ENCODE measurements at places on chromosomes 11 and 22.

DNA sequence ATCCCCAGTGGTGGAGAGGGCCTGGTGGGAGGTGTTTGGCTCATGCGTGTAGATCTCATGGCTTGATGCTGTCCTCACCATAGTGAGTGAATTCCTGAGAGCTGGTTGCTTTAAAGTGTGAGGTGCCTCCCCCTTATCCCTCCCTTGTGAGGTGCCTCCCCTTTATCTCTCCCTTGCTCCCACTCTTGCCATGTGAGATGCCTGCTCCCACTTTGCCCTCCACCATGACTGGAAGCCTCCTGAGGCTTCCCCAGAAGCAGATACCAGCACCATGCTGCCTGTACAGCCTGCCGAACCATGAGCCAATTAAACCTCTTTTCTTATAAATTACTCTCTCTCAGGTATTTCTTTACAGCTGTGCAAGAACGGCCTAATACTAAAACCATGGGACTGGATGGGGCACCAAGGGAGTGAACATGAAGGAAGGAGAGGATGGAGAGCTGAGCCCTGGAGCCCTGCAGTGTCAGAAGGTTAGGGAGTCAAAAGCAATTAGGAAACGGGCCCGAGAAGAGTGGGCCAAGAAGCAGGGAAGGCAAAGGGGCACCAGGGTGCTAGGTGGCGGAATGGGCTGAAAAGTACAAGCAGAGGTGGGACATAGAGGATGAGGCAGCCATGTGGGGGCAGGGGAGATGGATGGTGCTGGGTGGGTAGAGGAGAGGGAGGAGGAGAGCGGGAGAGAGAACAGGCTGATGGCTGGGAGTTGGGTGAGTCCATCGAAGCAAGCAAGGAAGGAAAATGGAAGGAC is 9.4 kb downstream of the IFITM10 start:
- DNase-seq: no peak

DNA sequence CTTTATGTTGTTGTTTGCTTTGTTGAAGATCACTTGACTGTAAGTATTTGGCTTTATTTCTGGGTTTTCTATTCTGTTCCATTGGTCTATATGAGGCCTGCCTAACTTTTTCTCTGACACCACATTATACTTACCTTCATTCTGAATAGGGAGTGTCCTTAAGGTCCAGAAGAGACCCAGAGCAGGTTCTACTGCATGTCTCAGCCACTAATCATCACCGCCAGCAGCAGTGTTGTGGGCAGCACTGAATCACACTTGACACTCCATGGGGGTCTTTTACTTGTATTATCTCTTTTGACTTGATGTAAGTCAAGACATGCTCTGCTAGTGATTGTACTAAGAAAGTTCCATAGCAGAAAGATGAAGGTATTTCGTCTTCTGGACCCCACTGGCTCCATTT is 274.9 kb downstream of the TENM4 start:
- no peak for DNase-seq

DNA sequence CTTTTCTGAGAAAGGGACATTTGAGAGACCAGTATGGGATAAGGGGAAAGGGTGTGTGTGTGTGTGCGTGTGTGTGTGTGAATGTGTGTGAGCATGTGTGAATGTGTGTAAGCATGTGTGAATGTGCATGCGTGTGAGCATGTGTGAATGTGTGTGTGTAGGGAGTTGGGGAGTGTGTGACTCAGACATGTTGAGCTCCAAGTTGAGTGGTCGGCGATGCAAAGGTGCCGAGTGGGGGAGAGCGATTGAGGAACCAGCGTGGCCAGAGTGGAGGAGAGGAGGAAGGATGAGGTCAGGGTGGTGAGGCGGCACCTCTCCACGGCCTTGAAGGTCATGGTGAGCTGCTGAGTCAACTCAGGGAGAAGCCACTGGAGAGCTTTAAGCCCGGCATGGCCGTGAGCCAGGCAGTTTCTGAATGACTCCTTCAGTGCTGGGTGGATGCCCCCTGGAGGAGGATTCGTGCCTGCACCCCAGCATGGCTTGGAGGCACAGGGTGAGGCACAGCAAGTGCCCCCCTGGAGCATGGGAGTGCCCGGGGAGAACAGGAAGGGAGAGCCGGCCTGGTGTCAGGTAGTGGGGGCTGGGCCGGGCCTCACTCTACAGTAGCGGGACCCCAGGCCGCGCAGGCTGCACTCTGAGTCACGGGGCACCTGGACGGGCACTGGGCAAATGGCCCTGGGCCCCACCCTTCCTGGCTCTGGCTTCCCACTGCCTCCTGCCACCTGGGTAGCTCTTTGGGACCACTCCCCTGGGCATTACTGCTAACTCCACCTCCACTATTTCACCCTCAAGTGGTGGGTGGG is 8.2 kb upstream of the CCDC88B start:
- DNase-seq: peak; percentile 95

GRCh38 chr11:11379661-11380060 is 26.6 kb upstream of the CSNK2A3 start:
- DNase-seq: no peak

- peak; percentile 70 for DNase-seq
Measured at GRCh38 chr11:10375280-10375971, 70.6 kb downstream of the ADM start.

DNA sequence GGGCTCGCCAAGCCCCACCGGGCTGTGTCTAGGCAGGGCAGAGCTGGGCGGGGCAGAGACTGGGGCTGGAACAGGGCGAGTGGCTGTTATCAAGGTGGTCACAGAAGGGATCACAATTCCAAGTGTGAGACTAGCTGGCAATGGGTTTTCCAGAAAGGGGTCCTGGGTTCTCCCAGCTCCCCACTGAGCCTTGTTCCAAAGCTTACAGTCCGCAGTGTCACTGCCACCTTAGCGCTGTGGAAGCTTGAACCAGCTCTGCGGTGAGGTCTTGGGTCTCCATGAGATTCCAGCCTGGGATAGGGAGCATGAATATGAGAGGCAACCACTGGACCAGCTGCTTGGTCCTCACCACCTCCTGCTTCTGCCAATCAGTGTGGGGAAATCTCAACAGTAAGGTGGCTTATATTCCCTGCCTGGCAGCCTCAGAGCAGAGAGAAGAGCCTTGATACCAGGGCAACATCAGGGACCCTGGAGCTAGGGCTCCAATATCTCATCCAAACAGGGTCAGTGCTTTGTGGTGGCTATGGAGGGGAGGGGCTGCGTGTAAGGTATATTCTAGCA is 831 bp downstream of the CD44 start:
- no peak for DNase-seq

- DNase-seq: no peak
Measured at GRCh38 chr11:124483422-124483821, 37.9 kb upstream of the OR8B8 start.

- peak; percentile 47 for DNase-seq
Measured at GRCh38 chr11:74443071-74443864, 24.1 kb downstream of the KCNE3 start.

GRCh38 chr11:2459796-2460531 is 15.2 kb downstream of the KCNQ1 start:
- DNase-seq: no peak

DNA sequence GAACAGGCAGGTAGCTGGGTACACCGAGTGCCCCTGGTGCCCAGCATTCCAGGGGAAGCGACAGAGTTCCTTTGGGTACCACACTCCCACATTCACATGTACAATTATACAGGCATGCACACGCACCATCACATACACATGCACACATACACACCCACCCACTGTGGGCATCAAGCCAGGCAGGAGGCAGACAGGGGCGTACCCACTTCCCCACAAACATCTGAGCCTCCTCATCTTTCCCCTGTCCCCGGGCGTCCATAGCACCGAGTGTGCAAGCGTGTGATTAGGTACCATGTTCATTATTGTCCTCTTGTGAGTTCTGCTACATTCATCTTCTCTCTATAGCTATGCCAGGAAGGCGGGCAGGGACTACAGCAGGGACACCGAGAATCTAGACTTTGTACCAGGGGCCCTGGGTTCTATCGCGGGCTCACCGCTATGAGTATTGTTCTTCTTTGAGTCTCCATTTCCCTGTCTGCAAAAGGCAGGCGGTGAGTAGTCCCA is 2.1 kb upstream of the CARD10 start:
- DNase-seq: no peak

DNA sequence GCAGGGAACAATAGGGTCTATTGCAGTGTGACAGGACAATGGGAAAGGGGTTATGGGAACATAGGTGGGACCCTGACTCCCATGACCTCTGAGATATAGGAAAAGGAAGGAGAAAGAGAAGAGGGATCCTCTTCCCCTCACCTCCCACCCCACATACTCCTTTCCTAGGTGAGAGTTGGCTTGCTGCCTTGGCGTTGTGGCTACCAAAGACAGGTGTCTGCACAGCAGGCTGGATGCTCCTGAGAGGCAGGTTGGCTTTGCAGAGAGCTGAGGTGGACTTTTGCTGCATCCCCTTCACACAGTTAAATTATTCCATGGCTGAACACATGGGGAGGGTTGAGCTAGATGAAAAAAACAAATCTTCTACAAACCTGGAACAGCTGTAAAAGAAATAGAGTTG is 80.7 kb downstream of the SYT9 start:
- DNase-seq: no peak

DNA sequence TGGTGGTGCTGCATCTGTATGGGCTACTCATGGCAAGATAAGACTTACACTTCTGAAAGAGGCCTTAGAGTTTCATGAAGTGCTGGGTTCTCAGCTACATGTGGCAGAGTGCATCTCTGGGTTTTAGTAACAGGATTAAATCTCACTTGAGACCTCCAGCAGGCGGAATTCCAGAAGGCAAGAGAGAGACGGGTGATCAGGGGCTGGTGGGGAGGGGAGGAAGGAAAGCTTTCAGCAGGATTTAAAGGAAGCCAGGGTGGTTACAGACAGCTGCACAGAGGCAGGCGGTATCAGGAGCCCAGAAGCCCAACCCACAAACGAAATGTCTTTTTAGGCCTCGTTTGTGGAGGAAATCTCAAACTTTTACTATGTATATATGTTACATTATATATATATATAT is 56.2 kb upstream of the CD82 start:
- no peak for DNase-seq

GRCh38 chr11:108606495-108607160 is 13.1 kb upstream of the EXPH5 start:
- DNase-seq: peak; percentile 32

- no peak for DNase-seq
Measured at GRCh38 chr11:3103076-3103475, 45.9 kb upstream of the CARS1 start.

GRCh38 chr22:29259253-29259899 is 8.4 kb downstream of the RHBDD3 start:
- no peak for DNase-seq

GRCh38 chr11:36399236-36399635 is 103.1 kb downstream of the PRR5L start:
- DNase-seq: no peak

GRCh38 chr11:47376525-47377371 is 1.6 kb downstream of the SPI1 start:
- no peak for DNase-seq

DNA sequence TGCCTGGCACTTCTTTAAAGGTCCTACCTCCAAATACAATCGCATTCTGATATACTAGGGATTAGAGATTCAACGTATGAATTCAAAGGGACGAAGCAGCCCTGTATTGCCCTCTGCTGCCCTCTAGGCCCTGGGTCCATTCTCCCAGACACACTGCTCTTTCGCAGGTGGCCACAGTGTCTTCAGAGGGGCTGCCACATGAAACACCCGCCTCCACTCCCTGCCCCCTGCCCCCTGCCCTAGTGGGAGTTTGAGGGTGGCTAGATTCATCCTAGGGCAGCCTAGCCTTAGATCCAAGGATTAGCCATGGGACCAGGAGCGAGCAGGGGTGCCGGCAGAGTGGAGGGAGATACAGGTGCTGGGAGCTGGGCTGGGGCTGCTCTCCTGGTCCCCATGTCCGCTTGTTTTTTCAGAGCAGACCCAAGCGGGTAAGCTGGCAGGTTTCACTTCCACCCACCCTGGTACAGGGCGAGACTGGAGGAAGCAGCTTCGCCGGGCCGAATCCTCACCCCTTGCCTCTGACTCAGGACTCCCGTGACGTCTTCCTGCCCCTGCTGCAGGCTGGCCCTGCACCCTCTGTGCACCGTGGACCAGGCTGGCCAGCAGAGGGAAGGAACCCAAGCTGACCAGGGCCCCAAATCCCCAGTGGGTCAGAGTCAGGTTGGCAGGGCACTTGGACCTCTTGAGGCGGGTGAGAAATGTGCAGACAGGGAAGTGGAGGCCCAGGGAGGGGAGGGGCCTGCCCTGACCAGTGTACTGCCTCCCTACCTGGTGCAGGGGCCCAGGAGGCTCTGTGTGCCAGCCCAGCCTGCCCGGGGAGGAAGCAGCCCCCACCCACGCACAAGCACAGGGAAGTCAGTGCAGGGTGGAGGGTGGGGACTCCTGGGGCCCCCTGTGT is 28.4 kb upstream of the HMOX1 start:
- peak; percentile 35 for DNase-seq

GRCh38 chr22:19887256-19887985 is 32.7 kb upstream of the GNB1L start:
- DNase-seq: no peak

GRCh38 chr22:27045103-27045947 is 387.9 kb downstream of the MIAT start:
- peak; percentile 49 for DNase-seq

DNA sequence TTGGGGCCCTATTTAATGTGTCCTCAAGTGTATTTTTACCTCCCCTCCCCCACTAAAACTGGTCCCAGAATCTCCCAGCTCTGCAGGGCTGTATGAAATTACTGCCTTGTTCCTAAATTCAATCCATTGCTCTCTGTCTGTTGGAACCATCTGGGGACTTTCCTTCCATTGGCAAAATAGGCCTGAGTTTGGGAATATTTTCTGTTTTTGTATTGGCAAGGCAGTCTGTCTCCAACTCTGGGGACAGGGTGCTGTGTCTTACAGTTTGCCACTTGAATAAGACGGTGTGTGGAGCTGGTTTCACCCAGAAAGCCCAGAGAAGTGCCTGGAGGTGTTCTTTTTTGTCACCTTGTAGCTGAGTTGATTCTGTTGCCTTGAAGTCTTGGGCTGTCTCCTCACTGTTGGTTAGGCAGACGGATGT is 1.3 kb downstream of the PACS1 start:
- no peak for DNase-seq

DNA sequence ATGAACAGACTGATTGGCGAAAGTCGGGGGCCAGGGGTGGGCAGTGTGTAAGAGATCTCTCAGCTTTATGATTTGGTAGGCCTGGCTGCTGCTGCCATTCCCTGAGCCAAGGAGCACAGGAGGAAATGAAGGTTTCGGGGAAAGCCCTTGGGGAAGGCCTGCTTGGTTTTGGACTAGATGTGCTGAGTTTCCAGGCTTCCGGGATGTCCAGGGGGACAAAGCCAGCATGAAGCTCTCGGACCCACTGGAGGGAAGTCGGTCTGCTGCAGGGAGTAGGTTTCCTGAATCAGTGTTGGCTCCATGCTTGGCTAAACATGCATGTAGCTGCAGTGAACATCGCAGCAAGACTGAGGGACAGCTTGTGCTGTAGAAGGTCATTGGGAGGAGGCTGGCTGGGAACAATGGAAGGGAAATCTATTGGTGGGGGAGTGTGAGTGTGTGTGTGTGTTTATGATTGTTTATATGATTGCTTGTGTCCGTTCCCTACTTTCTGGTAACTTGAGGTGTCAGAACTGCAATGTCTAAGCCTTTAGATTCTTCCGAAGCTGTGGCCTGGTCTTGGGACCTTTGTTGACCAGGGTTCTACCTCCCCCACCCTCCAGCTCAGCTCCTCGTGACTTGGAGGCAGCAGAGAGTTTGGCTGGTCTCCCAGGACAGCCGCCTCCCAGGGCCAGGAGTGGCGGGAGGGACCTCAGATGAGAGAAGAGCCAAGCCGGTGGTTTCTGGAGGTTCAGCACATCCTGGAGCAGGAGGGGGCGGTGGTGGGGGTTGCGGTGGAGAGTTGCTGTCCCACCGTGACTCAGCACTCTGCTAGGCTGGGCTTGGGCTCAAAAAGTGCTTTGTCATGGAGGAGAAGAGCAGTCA is 4.0 kb upstream of the FTH1 start:
- peak; percentile 100 for DNase-seq

Measured in cardiac fibroblast (primary cell).